Stimulated activated CD4-positive, alpha-beta T cell treated with anti-CD3 and anti-CD28 coated beads, Interleukin-12 subunit alpha, Interleukin-12 subunit beta, amount 100 ng/mL, for 4 hours (primary cell): ENCODE measurements at places on chromosomes 4 and X.

- DNase-seq, result no peak
Observed at GRCh38 chr4:36712013-36712412, 430.6 kb downstream of the DTHD1 start.

DNA sequence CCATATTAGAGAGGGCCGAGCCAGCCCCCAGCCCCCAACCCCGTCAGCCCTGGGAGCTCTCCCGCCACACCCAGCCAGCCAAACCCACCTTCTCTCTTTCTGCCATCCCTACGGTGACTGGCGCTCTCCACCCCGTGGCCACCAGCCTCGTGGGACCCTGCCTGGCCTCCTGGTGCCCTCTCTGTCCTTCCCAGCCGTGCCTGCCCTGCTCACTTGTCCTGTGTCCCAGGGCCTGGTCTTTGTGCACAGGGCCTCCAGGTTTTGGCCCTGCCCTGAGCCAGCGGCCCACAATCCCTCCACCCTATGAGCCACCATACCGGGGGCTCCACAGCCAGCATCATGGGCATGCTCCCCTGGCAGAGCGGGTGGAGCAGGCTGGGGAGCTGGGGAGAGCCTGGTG, 77.4 kb downstream of the ABLIM2 start:
- DNase-seq, result no peak

GRCh38 chr4:142065086-142065647, 428.8 kb downstream of the IL15 start:
- DNase-seq, result no peak

DNA sequence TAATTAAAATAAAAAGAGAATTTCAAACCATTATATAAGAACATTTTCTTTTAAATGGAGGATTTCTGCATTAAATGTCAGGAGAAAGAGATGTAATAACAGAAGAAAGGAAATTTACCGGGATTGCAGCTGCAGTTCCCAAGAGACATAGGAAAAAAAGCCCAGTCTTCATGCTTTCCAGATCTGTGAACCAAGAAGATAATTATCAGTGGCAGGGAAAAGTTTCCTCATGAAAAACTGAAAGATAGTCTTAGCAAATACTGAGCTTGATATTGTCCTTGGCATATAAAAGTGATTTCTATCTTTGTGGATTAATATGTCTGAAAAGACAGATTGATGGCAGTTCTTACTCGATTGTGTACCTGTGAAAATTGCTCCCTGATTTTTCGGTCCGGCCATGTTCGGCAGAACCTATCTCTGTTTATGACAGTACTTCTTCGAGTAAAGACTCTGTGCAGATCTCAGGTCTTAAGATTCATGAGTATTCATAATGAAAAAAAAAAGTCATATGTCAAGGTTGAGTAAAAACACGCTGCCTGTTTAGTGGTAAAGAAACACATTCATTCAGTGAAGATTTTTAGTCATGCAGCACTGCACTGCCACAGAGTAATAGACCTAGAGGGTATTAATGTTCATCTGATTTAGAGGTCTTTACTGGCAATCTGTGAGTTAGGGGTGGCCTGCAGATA, 29.6 kb downstream of the SPARCL1 start:
- DNase-seq, result no peak

- no peak for DNase-seq
Observed at GRCh38 chr4:102441978-102442911, 58.9 kb upstream of the NFKB1 start.

DNA sequence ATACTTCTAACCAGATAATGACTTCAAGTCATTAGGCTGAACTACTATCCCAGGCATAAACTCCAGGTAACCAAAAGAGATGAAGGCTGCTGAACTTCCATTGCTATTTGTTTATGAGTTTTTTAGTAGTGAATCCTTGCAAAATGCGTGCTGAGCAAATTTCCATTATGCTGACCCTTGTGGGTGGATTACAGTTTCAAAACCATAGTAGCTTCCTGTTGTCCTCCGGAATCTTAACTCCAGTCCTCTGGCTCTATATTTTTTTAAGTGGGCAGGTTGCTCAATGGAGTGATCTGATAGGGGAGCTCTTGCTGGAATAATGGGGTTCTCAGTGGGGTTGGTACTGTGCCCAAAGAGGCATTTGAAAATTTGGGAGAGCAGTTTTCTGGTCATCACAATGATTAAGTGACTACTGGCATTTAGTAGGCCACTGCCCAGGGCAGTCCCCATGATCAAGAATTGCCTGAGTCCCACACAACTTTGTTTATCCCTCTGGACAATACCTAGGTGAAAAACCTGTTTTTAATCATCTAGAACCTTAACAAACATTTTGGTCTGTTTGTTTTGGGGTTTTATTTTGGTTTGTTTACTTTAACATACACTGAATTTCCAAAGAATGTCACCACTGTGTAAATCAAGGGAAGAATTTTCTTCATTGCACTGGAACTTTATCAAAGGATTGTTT, 302.3 kb upstream of the GATB start:
- DNase-seq, result no peak

DNA sequence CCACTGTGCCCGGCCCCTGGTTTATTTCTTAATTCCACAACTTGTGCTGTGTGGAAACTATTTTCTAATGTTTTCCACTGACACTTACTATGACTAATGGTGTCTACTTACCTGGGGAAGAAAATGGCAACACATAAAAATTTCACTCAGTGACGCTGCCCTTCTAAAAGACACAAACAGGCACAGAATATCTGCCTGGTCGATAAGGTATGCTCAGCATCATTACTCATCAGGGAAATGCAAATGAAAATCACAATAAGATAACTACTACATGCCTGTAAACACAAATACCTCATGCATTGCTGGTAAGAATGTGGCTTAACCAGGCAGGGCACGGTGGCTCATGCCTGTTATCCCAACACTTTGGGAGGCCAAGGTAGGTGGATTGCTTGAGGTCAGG, 61.6 kb downstream of the UBE2K start:
- DNase-seq, result no peak

- DNase-seq, result no peak
Observed at GRCh38 chr4:8709050-8709728, 116.6 kb downstream of the CPZ start.

- no peak for DNase-seq
Observed at GRCh38 chrX:44040406-44040805, 67.2 kb upstream of the NDP start.

GRCh38 chr4:8352368-8353157, 83.0 kb downstream of the HTRA3 start:
- no peak for DNase-seq

- DNase-seq, result no peak
Observed at GRCh38 chr4:176910646-176911045, 117.9 kb upstream of the VEGFC start.

GRCh38 chrX:41518841-41519220, 71.7 kb downstream of the NYX start:
- DNase-seq, result no peak

GRCh38 chr4:176276710-176277109, 7.7 kb upstream of the ASB5 start:
- DNase-seq, result no peak

DNA sequence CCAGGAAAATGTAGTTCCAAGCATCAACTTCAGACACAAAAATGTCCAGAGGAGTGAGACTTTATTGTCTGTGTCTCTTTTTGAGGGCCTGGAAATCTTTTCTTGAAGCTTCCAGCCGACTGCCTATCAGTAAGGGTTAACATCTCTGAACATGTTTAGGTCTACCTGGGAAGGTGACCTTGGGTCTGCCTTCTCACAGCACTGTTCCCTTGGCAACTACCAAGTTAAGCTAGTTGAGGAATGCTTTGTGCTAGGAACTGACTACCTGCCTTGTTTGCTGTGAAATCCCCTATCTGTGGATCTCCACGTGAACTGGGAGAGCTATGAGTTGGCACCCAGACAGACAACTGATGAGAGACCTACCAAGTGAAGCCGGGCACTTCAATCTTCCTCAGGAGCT, 81.6 kb downstream of the PPEF2 start:
- no peak for DNase-seq

GRCh38 chr4:106116025-106116424, 200.0 kb downstream of the TBCK start:
- DNase-seq, result no peak
